ENCODE measurements at places on chromosomes 1 and 21. TPM values are rescaled to one million over a fixed set of nuclear protein-coding genes. Genes with fewer than 3 reads are reported as not detected.
A peak's percentile ranks its signal among the peaks of the same experiment; 100 is the strongest.

DNA sequence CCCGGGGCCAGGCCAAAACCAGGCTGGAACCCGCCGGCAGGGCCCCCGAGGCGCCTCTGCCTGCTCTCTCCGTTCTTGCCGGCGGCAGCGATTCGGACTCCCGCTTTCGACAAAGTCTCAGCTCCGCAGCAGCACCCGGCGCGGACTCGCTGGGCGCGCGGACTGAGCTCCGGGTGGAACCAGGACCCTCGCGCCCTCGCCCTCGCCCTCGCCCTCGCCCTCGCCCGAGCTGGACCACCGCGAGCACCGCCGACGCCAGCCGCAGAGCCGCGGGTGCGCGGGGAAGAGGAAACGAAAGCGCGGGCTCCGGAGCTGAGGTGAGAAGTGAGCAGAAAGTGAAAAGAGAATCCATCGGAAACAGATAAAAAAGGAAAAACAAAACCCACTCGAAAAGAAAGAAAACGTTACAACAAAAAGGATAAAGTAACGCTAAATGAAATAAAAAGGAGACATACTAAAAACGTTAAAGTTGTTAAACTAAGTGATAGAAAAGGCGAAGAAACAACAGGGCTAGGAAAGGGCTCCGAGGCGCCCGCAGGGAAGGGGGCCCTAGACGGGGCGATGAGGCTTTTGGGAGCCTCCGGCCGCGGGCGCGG is 64.9 kb downstream of the MEF2D start:
- H3K4me3 ChIP-seq: no peak overlapping the region
- H3K4me1 ChIP-seq: peaks cover 16% of the 10 kb centered on the region
- H3K27me3 ChIP-seq: peaks cover 98% of the 10 kb centered on the region
- H3K36me3 ChIP-seq: peaks cover 5% of the 10 kb centered on the region
- H3K27ac ChIP-seq: no peak overlapping the region

DNA sequence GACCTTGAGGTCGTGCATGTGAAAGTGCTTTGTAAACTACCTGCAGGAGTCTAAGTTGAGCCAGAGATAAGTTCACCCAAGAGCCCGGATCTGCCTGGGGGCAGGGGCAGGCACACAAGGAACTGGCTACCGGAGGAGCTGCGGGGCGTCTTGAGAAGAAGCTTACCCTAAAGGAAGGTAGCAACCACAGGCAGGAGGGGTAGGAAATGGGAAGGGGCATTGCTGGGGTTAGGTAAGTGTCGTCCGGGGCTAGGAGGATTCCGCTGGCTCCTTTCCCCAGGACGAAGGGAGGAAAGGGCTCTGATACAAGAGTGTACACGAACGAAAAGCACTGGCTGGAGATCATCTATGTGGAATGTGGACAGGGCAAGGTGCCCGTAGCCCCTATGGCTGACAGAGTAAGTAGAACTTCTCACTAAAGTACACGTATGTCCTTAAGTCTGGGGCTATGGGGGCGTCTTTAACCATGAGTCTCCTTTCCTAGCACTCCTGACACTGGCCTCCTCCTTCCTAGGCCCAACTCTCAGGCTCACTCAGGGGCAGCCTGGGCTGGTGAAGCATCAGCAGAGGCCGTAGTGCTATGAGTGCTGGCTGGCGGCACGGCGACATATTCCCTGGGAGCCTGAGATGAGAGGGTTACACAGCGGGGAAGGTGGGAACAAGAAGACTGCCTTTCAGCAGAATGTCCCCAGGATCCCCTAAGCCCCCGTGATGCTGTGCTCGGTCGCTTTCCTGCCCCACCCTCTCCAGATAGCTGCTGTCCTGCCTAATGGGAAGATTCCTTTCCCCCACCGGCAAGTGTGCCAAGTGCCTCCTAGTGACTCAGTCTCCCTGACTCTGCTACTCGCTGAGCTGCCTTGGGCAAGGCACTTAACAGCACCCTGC is 9.1 kb upstream of the GALNT2 start:
- H3K4me3 ChIP-seq: no peak overlapping the region
- no peak for DNase-seq
- H3K36me3 ChIP-seq: no peaks in the 10 kb centered on the region
- no peaks in the 10 kb centered on the region for H3K27me3 ChIP-seq

DNA sequence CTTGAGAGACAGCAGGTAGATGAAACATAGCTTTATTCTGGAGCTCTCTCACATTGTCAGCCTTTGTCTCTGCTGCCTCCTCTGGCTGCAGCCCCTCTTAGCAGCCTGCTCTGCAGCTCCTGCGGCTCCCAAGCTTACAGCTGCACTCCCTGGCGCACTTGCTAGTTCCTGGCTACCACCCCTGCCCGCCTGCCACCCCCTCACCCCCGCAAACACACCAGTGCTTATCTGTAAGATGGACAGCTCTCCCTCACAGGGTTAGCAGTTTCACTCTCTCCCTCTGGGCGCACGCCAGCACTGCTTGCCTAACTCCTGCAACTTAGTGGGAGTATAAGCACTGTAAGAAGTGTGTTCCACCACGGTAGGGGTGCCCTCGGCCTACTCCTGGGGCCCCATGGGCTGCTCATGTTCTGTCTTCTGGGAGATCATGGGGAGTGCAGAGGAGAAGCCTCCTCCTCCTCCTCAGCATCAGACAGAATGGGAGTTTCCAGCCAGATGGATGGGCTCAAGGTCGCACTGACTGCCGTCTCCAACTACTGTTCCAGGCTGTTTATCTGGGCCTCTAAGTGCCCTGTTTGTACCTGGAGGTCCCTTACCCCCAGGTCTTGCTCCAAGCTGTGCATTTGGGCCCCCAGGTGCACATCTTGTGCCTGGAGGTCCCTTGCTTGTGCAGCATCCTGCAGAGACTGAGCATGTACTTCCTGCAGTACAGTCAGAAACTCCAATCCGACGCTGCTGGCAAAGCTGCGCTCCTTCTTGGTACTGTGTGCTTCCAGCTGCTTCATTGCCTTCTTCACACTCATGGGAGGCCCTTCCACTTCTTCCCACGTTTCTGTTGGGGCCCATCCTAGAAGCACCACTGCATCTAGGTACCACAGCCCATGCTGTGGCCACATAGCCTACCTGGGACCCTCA is 1388.1 kb downstream of the AMY1C start:
- DNase-seq: peak; percentile 32
- H3K4me3 ChIP-seq: no peak overlapping the region
- H3K4me1 ChIP-seq: no peaks in the 10 kb centered on the region
- no peaks in the 10 kb centered on the region for H3K36me3 ChIP-seq
- no peak overlapping the region for H3K27ac ChIP-seq

DNA sequence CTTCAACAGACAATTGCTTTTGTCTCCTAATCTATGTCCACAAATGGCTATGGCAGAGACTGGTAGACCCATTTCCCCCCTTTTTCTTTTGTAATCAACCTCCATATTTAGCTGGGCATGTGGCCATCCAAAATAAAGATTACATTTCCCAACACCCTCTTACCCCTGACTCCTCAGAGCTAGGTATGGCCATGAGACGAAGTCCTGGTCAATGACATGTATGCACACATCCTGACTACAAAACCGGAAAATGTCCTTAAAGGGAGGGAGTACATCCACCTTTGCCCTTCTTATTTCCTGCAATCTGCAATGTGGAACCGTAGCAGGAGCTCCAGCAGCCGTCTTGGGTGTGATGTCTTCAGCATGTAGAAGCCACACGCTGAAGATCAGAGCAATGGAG is 36.2 kb upstream of the RCSD1 start:
- no peak for DNase-seq
- no peak overlapping the region for H3K27ac ChIP-seq
- H3K36me3 ChIP-seq: peaks cover 1% of the 10 kb centered on the region
- H3K4me1 ChIP-seq: no peaks in the 10 kb centered on the region
- no peaks in the 10 kb centered on the region for H3K27me3 ChIP-seq

DNA sequence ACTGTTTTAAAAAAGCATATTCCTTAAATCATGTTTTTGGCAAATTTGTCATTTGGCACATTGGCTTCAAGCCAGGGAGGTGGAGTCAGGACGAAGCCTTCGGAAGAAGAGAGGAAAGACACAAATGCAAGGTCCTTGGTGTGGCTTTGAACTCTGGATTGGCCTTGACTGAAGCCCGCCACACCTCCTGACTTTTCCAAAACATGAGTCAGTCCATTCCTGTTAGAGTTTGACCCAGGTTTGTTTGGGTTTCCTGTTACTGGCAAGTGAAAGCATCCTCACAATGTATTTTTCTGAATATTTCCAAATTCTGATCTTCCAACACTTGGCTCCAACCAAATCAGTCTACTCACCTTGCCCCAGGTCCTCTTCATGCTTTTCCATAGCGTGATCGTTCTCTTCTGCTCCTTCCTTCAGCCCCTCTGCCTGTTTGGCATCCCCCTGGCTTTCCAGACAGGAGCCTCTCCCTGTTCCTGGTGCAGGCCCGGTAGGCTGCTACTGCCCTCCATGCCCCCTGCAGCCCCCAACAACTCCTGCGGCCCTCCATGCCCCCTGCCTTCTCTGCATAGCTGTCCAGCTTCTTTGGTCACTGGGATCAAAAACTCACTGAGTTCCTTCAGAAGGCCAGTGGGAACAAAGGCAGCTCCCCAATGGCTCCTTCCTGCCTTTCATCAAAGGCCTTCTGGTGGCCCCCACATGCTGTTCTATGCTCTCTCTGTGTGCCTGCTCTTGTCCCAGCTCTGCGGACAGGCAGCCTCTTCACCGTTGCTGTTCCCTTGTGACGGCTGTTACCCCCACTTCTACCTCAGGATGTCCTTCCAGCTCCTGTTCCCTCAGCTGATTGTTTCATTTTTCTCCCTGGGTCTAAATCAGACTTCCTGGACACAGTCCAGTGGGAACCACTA is 30.4 kb upstream of the SLC30A1 start:
- no peak overlapping the region for H3K4me3 ChIP-seq
- no peaks in the 10 kb centered on the region for H3K27me3 ChIP-seq
- DNase-seq: no peak
- H3K4me1 ChIP-seq: peaks cover 20% of the 10 kb centered on the region
- no peaks in the 10 kb centered on the region for H3K36me3 ChIP-seq

- DNase-seq: no peak
- H3K36me3 ChIP-seq: no peaks in the 10 kb centered on the region
- peaks cover 8% of the 10 kb centered on the region for H3K4me1 ChIP-seq
- H3K27me3 ChIP-seq: no peaks in the 10 kb centered on the region
- peak overlapping the region; percentile 12 for H3K27ac ChIP-seq
Observed at GRCh38 chr1:93701629-93702028, 20.0 kb upstream of the BCAR3 start.

GRCh38 chr1:198879711-198880306 is 241.0 kb downstream of the PTPRC start:
- no peak overlapping the region for H3K4me3 ChIP-seq
- DNase-seq: no peak
- peaks cover 20% of the 10 kb centered on the region for H3K4me1 ChIP-seq
- H3K27ac ChIP-seq: no peak overlapping the region

GRCh38 chr1:36155408-36156328 is at the start of gene MAP7D1:
TSS of gene MAP7D1 (plus strand) at chr1:36156160. CDS start at chr1:36156418, 258 bp downstream.
- peak within 1 kb of the TSS; percentile 95 for H3K4me3 ChIP-seq
- H3K4me1 ChIP-seq: peaks cover 71% of the 10 kb centered on the region
- peaks cover 4% of the 10 kb centered on the region for H3K36me3 ChIP-seq
- H3K27me3 ChIP-seq: no peaks in the 10 kb centered on the region

- H3K36me3 ChIP-seq: no peaks in the 10 kb centered on the region
- no peak for DNase-seq
- H3K4me3 ChIP-seq: no peak overlapping the region
- H3K27me3 ChIP-seq: peaks cover 18% of the 10 kb centered on the region
- peak overlapping the region; percentile 12 for H3K27ac ChIP-seq
- no peaks in the 10 kb centered on the region for H3K4me1 ChIP-seq
Observed at GRCh38 chr1:29811727-29812407, 575.5 kb downstream of the PTPRU start.

GRCh38 chr21:17988102-17988437 is 168.9 kb upstream of the C21orf91 start:
- H3K27ac ChIP-seq: no peak overlapping the region
- DNase-seq: no peak
- peaks cover 2% of the 10 kb centered on the region for H3K36me3 ChIP-seq
- peaks cover 23% of the 10 kb centered on the region for H3K4me1 ChIP-seq
- H3K4me3 ChIP-seq: no peak overlapping the region

ZBTB21 gene
- 16.4 TPM for total RNA-seq

EXOC8 gene
- 9.1 TPM for total RNA-seq

PADI3 gene
- total RNA-seq: not detected

CR2 gene
- not detected for total RNA-seq

ICOSLG gene
- total RNA-seq: 0.07 TPM

FCMR gene
- total RNA-seq: not detected

RPS6KC1 gene
- total RNA-seq: 19.2 TPM

KRTAP19-1 gene
- total RNA-seq: not detected

Measured in neural crest cell (in vitro differentiated cells).